ENCODE measurements at places on chromosomes 5 and 9.

GRCh38 chr5:78886341-78887230, 98.5 kb downstream of the ARSB start:
- no peak for DNase-seq

DNA sequence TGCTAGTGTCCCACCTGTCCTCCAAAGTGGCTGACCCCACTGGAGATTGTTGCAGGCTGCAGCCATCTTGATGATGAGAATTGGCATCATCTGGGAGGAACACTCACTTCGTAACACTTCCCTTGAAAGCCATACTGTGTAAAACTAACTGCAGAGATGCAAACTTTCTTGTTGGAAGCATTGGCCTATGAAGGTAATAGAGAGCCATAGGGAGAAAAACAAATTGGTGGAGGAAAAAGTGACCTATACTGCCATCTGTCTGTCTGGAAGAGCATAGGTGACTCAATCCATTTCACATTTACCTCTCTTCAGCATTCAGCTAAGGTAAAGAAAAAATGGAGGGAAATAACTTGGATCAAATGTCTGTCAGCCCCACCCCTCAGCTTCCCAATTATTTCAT, 473.4 kb downstream of the NTRK2 start:
- no peak for DNase-seq

GRCh38 chr9:77403239-77403638, 225.9 kb downstream of the VPS13A start:
- DNase-seq: no peak

DNA sequence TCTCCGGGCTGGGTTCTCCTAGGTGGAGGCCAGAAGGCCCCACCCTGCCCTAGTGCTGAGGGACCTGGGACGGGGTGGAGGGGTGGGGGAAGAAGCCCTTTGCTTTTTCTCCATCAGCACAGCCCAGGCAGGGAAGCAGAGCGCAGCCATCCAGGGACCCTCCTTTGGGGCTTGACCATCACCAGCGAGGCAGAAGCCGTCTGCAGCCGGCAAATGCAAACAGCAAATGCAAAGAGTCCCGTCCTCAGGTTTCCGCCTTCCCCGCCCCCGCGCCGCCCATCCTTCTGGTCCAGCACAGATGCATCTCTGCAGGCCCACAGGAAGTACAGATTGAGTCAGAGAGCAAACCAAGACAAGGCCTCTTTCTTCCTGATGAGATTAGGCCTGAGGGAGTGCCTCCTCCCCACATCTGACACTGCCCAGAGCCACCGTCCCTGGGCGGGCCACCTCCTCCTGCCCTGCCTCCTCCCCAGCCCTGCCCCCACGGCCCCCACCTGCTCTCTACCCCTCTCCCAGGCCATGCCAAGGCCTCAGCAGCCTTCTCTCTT, 23.4 kb downstream of the CORO2A start:
- peak; percentile 20 for DNase-seq

- DNase-seq: no peak
Observed at GRCh38 chr5:153629027-153629895, 138.8 kb downstream of the GRIA1 start.

DNA sequence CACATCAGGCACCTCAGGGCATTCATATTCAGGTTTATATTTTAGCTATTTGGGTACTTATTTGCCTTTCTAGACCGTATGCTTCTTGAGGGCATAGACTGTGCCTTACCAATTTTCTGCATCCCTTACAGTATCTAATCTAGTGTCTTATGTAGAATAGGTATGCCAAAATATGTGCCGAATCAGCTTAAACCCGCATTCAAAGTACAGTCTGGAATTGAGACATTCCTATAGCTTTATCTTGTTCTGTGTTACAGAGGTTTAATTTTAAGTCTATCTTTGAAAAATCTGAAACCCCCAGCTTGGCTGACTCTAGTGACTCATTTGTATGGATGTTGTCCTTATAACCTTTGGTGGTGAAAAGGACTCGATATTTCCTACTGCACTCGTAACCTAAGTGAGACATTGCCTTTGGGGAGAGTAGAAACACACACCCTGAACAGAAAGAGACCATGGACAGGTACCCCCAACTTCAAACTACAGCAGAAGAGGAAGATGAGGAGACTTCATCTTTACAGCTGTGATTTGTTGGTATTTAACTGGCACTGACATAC, 27.0 kb upstream of the TMOD1 start:
- DNase-seq: no peak

DNA sequence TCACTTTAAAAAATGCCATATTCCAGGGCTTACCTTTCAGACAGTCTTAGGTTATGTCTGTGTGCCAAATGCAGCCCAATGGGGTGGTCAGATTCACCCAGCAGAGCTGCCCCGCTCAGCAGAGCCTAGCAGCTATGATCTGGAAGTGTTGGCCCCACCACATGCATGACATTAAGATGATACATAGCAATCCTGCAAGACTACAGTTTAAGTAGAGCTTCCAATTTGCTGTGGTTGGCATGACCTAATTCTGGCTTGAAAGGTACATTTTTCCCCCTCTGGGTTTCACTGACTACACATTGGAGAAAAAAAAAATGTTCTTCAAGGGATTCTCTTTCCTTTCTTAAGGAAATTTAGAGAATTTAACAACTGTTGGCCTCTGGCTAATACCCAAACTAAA, 22.5 kb downstream of the MEF2C start:
- DNase-seq: no peak

GRCh38 chr5:93589829-93590215, 6.8 kb downstream of the NR2F1 start:
- no peak for DNase-seq

DNA sequence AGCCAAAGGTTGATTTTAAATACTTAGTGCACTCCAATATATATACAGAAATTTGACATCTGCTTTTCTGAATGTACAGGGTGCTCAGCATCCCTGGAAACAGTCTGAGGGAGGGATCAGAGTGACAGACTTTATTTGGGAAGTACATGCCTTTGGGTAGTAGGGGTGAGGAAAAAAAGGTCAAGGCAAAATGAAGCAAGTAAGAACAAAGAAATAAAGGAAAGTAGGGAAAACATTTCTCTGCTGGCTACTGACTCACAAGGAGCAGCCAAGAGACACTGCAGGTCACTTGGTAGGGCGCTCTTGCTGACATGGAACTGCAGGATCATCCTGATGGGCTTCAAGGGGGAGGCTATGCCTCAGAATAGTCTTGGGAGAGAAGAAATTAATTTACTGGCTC, 380.9 kb downstream of the RAB3C start:
- DNase-seq: no peak

DNA sequence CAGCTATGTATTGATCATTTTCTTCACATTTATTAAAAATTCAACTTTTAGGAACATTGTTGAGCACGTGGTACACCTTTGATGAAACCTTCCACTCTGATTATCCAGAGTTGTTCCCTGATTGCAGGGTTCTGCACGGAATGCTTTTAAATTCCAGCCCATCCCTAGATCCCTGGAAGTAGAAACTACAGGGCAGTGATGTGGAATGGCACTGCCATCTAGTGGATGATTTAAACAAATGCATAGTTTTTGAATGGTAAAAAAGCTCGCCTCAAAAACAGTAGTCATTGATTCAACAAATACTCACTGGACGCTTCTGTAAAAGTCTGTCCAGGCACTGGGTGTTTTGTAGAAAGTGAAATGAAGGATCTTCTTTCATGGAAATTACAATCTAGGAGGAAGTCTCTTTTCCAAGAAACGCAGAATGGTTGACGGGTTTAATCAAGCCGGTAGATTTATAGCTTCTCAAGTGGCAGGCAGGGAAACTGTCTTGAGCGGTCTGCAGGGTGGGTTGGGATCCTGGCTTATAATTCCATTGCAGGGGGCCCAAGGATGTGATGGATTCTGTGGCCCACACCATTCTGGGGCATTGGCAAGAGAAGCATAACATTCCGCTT, 118.4 kb downstream of the ARHGAP26 start:
- DNase-seq: no peak

GRCh38 chr5:73027361-73027760, 71.5 kb downstream of the FCHO2 start:
- no peak for DNase-seq

DNA sequence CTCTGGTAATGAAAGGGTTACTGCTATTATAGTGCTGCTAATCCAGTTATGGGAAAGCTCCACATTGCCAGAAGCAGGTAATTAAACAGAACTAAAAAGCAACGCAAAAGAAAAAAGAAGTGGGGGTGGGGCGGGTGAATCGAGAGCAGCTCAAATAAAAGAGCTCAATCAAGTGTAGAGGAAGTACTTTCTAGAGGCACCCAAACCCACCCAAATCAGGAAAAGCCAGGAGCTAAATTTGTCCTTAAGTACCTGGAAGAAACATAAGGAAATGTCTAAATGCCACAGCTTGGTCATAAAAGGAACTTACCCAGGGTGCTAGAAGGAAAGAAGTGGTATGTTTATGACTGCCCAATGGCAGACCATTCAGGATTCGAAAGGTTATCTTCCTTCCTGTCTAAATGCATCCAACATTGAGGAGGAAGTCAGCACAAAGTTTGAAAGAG, 2.4 kb upstream of the RNF145 start:
- DNase-seq: no peak

DNA sequence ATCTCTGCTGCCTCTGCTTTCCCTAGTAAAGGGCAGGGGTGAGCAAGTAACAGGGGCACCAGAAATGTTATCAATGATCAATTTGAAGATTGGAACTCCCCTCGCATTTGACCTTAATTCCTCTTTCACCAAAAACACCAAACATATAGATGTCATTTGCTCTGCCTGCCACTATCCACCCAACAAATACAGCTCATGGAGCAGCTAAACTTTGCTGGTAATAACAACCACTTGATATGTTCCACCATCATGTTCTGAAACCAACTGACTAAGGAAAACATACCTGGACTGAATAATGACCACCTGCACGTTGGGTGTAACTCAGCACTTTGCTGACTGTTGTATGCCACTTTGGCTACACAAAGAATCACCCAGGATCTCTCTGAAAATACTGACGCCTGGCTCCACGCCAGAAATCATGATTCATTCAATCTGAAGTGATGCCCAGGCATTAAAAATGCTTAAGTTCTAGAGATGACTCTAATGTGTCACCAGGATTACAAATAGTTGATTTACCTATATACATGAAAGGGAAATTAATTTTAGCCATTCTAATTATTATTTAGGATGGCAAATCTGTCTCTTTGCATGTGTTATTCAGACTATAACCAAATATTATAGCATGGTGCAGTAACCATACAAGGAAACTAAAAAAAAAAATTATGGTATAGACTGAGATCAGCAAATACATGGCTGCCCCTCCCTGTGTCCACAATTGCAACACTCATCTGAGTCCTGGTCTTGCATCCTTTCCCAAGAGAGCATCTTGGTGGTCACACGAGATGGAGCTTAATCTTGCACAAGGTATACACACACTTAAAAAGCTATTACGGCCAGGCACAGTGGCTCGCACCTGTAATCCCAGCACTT, 43.1 kb upstream of the TTC39B start:
- peak; percentile 8 for DNase-seq

GRCh38 chr9:110156902-110157301, 51.1 kb downstream of the C9orf152 start:
- DNase-seq: no peak

- no peak for DNase-seq
Observed at GRCh38 chr9:5895782-5896181, 5.1 kb downstream of the MLANA start.

DNA sequence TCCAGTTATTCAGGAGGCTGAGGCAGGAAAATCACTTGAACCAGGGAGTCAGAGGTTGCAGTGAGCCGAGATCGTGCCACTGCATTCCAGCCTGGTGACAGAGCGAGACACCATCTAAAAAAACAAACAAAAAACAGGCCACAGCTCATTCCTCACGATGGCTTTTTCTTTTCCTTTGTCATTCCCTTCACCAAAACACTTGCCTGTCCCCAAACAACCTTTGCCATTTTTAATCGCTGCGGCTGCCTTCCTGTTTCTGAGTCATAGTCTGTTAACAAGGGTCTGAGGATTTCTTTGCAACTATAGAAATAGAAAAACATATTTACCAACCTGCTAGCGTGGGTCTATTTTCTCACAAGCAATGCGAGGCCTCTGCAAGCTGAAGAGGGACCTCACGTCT, 123.0 kb upstream of the FSTL4 start:
- no peak for DNase-seq

DNA sequence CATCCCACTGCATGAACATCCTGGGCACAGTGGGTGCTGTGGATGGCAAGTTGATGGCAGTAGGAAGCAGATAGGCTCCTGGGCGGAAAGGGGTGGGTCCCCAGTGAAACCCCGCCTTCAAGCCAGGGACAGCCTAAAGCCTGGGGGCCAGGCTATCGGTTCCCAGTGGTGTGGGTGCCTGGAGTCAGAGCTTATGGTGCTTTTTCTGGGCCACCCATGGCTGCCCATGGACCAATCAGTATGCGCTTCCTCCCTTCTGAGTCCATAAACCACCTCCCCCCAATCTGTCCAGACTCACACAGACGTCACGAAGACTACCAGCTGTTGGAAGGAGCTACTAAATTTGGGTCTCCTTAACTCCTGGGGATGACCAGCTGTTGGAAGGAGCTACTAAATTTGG, 17.5 kb upstream of the ECPAS start:
- DNase-seq: no peak

- no peak for DNase-seq
Observed at GRCh38 chr5:150428106-150428876, 15.6 kb upstream of the CD74 start.

DNA sequence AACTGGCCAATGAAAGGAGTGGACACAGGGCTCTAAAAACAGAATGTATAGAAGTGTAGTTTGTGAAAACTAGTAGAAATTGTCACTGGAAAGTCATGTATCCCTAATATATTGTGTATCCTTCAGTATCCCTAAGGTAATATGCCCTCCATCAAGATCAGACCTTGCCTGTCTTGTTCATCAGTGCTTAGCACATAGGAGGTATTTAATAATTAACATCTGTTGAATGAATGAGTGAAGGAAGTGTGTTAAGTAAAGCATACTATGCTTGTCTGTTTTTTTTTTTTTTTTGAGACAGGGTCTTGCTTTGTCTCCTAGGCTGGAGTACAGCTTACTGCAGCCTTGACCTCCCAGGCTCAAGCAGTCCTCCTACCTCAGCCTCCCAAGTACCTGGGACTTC, 15.8 kb downstream of the GAPVD1 start:
- no peak for DNase-seq

DNA sequence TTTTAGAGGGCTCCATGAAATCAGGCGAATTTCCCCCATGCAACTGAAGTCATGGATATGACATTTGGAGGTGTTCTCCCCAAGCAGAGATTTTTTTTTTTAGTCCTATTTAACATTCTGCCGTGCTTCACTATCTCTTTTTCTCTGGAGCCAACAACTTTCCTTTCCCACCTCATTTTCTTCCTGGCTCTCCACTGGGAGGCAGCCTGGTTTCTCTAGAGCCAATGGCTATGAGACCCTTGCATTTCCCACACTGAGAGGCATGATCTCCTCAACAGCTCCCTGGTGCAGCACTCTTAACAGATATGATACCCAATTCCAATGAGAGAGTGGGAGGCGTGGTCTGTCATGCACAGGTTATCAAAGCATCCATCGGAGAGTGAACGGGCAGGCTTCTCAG, 310.8 kb downstream of the DRD1 start:
- DNase-seq: no peak

DNA sequence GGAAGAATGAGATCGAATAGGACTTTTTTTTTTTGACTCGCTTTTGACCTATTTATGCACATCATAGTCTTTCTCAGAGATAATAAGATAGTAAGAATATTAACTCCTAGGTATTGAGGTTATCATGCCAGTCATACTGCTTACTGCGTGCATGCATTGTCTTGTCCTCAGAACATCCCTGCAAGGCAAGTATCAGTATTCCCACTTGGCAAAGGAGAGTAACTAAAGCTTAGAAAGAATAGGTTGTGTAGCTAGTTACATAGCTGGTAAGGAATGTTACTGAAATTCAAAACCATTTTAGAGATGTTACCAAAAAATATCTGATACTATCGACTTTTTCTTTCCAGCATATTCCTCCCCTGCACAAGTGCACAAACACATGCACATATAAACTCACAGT, 296.1 kb upstream of the CLINT1 start:
- DNase-seq: no peak

Data from stimulated activated CD4-positive, alpha-beta T cell treated with anti-CD3 and anti-CD28 coated beads, TNF-alpha, amount 100 ng/mL, for 48 hours (primary cell).